T follicular helper cell (primary cell): ENCODE measurements at places on chromosomes 2 and 18.

- no peak for DNase-seq
Observed at GRCh38 chr2:138329591-138329990, 172.0 kb upstream of the SPOPL start.

- no peak for DNase-seq
Observed at GRCh38 chr2:178473373-178473772, 5.0 kb downstream of the FKBP7 start.

GRCh38 chr2:173192071-173192470 is 116.4 kb downstream of the MAP3K20 start:
- no peak for DNase-seq

DNA sequence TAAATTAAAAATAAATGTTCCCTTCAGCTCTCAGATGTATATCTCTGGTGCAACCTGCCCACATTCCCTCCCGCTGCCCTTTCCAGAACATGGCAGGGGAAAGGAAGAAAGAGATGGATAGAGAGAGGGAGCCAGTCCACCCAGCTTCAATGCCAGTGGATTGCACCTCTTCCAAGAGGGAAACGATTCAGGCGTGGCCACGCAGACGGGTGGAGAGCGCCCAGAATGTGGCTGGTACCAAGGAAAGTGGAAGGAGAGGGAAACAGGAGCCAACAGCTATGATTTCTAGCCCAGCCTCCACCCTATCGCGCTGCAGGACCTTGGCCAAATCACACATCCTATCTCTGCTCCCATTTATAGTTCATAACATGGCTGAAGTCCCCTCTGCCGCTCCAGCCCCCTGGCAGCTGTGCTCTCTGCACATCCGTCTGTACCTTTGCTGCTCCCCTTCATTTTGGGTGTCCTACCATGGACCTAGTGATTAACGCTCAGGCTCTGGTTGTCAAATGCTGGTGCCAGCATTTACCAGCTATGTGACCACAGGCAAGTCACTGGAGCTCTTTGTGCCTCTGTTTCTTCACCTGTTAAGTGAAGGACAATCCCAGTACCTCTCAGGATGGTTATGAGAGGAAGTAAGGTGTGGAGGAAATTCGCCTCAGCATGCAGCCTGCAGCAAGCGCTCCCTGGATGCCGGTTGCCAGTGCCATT is 66.5 kb downstream of the SFXN5 start:
- no peak for DNase-seq

GRCh38 chr18:75752740-75753263 is 325.3 kb upstream of the SMIM21 start:
- DNase-seq: no peak

GRCh38 chr2:217421834-217422233 is 562.0 kb upstream of the TNP1 start:
- DNase-seq: no peak
